ENCODE measurements at places on chromosomes 1 and 21. TPM values are rescaled to one million over a fixed set of nuclear protein-coding genes. Genes with fewer than 3 reads are reported as not detected.

- H3K4me3 ChIP-seq, result no peak overlapping the region
- H3K27me3 ChIP-seq, result no peaks in the 10 kb centered on the region
- no peaks in the 10 kb centered on the region for H3K4me1 ChIP-seq
- no peaks in the 10 kb centered on the region for H3K36me3 ChIP-seq
- H3K27ac ChIP-seq, result no peak overlapping the region
Measured at GRCh38 chr1:174337000-174337681, 110.6 kb upstream of the GPR52 start.

The AMY1C gene
- not detected for total RNA-seq

The PTTG1IP gene
- total RNA-seq, result 269 TPM

- peak overlapping the region; percentile 12 for H3K4me3 ChIP-seq
- H3K4me1 ChIP-seq, result peaks cover 93% of the 10 kb centered on the region
- peak overlapping the region; percentile 81 for H3K27ac ChIP-seq
- H3K36me3 ChIP-seq, result peaks cover 44% of the 10 kb centered on the region
- no peak for DNase-seq
Measured at GRCh38 chr1:169115891-169116585, 9.5 kb downstream of the ATP1B1 start.

GRCh38 chr1:41496080-41497055, 11.9 kb upstream of the EDN2 start:
- H3K27ac ChIP-seq, result peak overlapping the region; percentile 75
- peak overlapping the region; percentile 51 for H3K4me3 ChIP-seq
- peak; percentile 59 for DNase-seq

DNA sequence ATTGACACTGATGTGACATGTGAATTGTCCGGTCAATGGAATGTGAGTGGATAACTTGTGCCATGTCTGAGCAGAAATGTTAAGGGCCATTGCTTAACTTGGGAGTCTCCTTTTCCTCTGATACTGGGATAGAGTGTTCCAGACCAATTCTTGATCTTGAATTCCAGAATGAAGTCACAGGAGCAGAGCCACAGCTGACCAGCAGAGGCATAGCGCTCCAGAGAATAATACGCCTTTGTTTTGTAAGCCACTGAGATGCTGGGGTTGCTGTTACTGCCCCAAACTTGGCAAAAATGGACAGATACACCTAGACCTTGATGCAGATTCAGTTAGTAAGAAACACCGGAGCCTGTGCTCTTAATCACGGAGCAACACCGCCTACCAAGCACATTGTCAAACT, 6.3 kb downstream of the KCNJ6 start:
- no peak overlapping the region for H3K4me3 ChIP-seq
- peaks cover 18% of the 10 kb centered on the region for H3K27me3 ChIP-seq
- H3K27ac ChIP-seq, result no peak overlapping the region
- no peak for DNase-seq
- H3K4me1 ChIP-seq, result 0 out of 2 replicates have a peak, but pooled peaks cover 5% of the 10 kb centered on the region

DNA sequence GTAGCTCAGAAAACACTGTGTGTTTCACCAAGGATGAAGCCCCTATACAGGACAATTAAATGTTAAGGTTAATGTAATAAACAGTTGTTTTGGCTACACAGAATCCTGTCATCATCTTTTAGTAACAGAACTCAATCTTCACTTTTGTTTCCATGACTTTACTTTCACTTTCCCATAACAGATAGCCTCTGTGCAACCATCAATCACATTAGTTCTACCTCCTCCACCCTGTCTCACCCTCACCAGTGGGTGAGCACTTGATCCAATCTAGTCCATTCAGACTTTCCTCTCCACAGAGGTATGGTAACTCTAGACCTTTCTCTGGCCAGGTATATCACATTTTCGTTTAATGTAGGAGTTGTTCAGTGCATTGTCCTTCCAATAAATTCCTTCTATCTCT, 1018.5 kb downstream of the ADGRL2 start:
- no peaks in the 10 kb centered on the region for H3K4me1 ChIP-seq
- no peaks in the 10 kb centered on the region for H3K27me3 ChIP-seq
- H3K36me3 ChIP-seq, result no peaks in the 10 kb centered on the region

- peaks cover 66% of the 10 kb centered on the region for H3K4me1 ChIP-seq
- H3K27ac ChIP-seq, result peak overlapping the region; percentile 96
- peak overlapping the region; percentile 38 for H3K4me3 ChIP-seq
- no peaks in the 10 kb centered on the region for H3K27me3 ChIP-seq
- no peaks in the 10 kb centered on the region for H3K36me3 ChIP-seq
- no peak for DNase-seq
Measured at GRCh38 chr1:178536329-178536728, 23.4 kb downstream of the TEX35 start.

The E2F2 gene
- 1.0 TPM for total RNA-seq

DNA sequence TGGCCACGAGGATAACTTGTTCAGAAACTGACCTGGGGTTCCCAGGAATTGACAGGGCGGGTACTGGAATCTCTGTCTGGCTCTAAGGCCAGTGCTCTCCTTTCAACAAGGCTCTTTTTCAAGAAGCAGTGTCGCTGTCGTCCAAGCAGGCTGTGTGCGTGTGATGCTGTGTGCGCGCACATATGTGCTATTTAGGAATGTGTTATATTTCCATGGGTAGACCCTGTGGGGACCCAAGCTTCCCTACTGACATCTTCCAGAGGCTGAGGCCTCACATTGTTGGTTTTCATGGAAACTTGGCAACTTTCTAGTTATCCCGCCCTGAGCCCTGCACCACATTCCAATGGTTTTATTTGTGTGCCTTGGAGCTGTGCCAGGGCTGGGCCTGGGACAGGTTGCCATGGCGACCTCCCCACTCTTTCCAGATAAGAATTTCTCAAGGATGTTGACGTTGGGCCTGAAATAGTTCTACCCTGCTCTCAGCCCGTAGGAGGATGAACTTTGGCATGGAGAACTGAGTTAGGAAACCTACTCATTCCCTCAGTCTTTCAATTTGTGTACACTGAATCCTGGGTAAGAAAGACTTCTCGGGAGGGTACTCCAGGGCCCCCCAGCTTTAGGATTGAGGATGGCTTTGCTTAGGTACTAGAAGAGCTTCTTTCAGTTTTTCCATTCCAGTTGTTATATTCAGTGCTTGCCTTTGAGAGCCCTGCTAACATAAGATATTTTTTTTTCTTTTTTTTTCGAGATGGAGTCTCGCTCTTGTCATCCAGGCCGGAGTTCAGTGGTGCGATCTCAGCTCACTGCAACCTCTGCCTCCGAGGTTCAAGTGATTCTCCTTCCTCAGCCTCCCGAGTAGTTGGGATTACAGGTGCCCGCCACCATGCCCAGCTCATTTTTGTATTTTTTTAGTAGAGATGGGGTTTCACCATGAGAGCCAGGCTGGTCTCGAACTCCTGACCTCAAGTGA, 38.8 kb upstream of the SRSF10 start:
- peak overlapping the region; percentile 77 for H3K4me3 ChIP-seq
- peaks cover 66% of the 10 kb centered on the region for H3K4me1 ChIP-seq
- DNase-seq, result peak; percentile 98
- H3K27ac ChIP-seq, result peak overlapping the region; percentile 98
- H3K27me3 ChIP-seq, result no peaks in the 10 kb centered on the region

The ST6GALNAC3 gene
- total RNA-seq, result 0.60 TPM

DNA sequence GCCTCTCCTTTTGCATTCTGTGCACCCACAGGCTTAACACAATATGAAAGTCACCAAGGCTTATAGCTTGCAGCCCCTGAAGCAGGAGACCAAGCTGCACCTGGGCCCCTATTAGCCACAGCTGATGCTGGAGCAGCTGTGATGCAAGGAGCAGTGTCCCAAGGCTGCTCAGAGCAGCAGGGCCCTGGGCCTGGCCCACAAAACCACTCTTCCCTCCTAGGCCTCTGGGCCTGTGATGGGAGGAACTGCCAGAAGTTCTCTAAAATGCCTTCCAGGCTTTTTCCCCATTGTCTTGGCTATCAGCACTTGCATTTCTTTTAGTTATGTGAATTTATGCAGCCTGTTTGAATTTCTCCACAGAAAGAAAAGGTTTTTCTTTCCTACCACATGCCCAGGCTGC, 89.5 kb upstream of the KCTD3 start:
- H3K4me3 ChIP-seq, result no peak overlapping the region
- peaks cover 13% of the 10 kb centered on the region for H3K36me3 ChIP-seq
- no peak overlapping the region for H3K27ac ChIP-seq

The KCNT2 gene
- 0.78 TPM for total RNA-seq

GRCh38 chr1:160108888-160109662, 6.5 kb upstream of the ATP1A2 start:
- peak; percentile 39 for DNase-seq
- peaks cover 31% of the 10 kb centered on the region for H3K27me3 ChIP-seq
- H3K4me1 ChIP-seq, result 0 out of 2 replicates have a peak, but pooled peaks cover 5% of the 10 kb centered on the region
- H3K27ac ChIP-seq, result no peak overlapping the region

- H3K4me3 ChIP-seq, result no peak overlapping the region
- H3K27me3 ChIP-seq, result peaks cover 13% of the 10 kb centered on the region
- H3K36me3 ChIP-seq, result no peaks in the 10 kb centered on the region
- H3K4me1 ChIP-seq, result no peaks in the 10 kb centered on the region
- no peak for DNase-seq
Measured at GRCh38 chr1:182431278-182431677, 18.7 kb upstream of the RGSL1 start.

DNA sequence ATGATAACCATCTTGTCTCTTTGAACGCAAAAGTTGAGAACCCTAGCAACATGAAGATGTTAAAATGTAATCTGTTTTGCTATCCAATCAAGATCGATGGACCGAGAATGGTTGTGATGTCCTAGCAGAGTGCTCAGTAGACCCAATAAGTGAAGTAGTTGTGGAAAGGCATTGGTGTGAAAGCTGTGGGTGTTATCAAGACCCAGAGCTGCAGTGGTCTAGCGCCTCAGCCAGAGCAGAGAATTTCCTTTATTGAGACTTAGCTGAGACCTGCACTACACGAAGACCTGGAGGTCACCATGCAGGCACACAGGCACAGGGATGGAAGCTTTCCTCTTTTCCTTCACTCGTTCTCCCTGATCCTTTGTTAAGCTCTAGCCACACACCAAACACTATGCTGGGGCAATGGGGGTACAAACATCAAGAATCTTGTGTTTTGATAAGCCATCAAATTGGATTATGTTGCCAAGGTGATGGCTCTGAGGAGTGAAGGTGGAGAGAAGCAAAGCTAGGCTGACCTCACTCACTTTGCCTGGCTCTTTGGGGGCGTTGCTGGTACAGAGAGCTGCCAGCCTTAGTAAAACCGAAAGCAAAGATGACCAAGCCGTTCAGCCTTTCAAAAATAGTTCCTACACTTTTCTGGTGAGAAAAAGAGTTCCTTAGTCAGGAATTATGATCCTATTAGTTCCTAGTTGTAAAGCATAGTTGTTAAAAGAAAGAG, 24.1 kb downstream of the METTL13 start:
- no peak overlapping the region for H3K4me3 ChIP-seq
- peaks cover 3% of the 10 kb centered on the region for H3K27me3 ChIP-seq
- no peaks in the 10 kb centered on the region for H3K4me1 ChIP-seq

- peaks cover 5% of the 10 kb centered on the region for H3K27me3 ChIP-seq
- no peak overlapping the region for H3K27ac ChIP-seq
- no peak overlapping the region for H3K4me3 ChIP-seq
- peaks cover 8% of the 10 kb centered on the region for H3K4me1 ChIP-seq
- no peaks in the 10 kb centered on the region for H3K36me3 ChIP-seq
Measured at GRCh38 chr1:43156026-43156425, 16.1 kb downstream of the EBNA1BP2 start.

GRCh38 chr1:25644962-25645361, 28.4 kb downstream of the MAN1C1 start:
- no peak overlapping the region for H3K27ac ChIP-seq
- H3K27me3 ChIP-seq, result peaks cover 56% of the 10 kb centered on the region
- H3K36me3 ChIP-seq, result no peaks in the 10 kb centered on the region
- DNase-seq, result no peak

GRCh38 chr1:227938276-227938675, 9.5 kb downstream of the WNT9A start:
- no peak overlapping the region for H3K4me3 ChIP-seq
- no peak overlapping the region for H3K27ac ChIP-seq
- H3K36me3 ChIP-seq, result peaks cover 20% of the 10 kb centered on the region
- DNase-seq, result no peak
- H3K27me3 ChIP-seq, result peaks cover 9% of the 10 kb centered on the region
- peaks cover 10% of the 10 kb centered on the region for H3K4me1 ChIP-seq

GRCh38 chr1:57492586-57493226, 68.8 kb upstream of the DAB1 start:
- peaks cover 23% of the 10 kb centered on the region for H3K4me1 ChIP-seq
- H3K27ac ChIP-seq, result no peak overlapping the region
- no peak for DNase-seq
- no peaks in the 10 kb centered on the region for H3K36me3 ChIP-seq
- peaks cover 2% of the 10 kb centered on the region for H3K27me3 ChIP-seq
- H3K4me3 ChIP-seq, result no peak overlapping the region

The RPS8 gene
- 1,402 TPM for total RNA-seq

The USH2A gene
- total RNA-seq, result 0.03 TPM

- no peaks in the 10 kb centered on the region for H3K36me3 ChIP-seq
- H3K27ac ChIP-seq, result peak overlapping the region; percentile 58
- no peak overlapping the region for H3K4me3 ChIP-seq
- peaks cover 3% of the 10 kb centered on the region for H3K27me3 ChIP-seq
Measured at GRCh38 chr1:203151362-203152157, 24.0 kb downstream of the ADORA1 start.

DNA sequence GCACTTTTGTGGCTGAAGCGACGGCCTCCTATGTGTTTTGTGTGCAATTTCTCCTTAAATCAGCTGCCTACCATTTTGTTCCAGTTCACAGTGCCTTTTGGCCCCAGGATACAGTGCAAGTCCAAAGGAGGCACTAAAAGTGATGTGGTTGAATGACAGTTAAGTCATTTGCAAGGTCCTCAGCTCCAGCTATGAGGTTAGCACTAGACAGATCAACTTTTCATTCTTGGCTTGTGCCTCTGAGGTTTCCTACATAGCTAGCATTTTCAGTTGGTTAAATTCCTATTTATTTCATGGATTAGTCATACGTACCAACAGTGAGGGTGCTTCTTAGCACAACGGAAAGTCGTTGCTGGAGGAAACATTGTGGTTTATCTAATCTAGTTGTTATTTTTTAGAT, 59.3 kb upstream of the NTPCR start:
- no peak for DNase-seq
- no peak overlapping the region for H3K4me3 ChIP-seq
- H3K36me3 ChIP-seq, result no peaks in the 10 kb centered on the region
- no peaks in the 10 kb centered on the region for H3K4me1 ChIP-seq

DNA sequence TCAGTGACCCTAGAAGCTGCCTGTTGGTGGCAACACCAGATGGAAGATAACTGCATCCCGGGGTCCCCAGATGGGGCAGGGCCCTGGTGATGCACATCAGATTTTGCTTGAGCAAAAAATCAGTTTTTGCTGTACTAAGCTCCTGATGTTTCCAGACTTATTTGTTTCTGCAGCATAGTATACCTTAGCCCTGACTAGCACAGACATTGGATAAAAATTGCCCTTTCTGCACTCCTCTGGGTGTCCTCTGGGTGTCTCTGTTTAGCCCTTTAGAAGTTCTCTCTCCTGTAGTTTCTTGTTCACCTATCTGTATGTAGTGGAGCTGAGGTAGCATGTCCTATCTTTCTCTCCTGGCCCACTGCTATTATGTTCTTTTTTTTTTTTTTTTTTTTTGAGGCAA, 30.3 kb upstream of the PLA2G2C start:
- peaks cover 37% of the 10 kb centered on the region for H3K27me3 ChIP-seq
- H3K4me3 ChIP-seq, result no peak overlapping the region
- no peak overlapping the region for H3K27ac ChIP-seq

GRCh38 chr1:31732343-31732742, 28.5 kb upstream of the COL16A1 start:
- no peak overlapping the region for H3K4me3 ChIP-seq
- no peak for DNase-seq
- H3K4me1 ChIP-seq, result peaks cover 10% of the 10 kb centered on the region
- peaks cover 6% of the 10 kb centered on the region for H3K27me3 ChIP-seq

Data from HFFc6 (cell line).